HCT116 (cell line): ENCODE measurements at places on chromosomes 7 and 10. TPM values are rescaled to one million over a fixed set of nuclear protein-coding genes. Genes with fewer than 3 reads are reported as not detected.

GRCh38 chr10:76205361-76205760 lies 773.9 kb downstream of the LRMDA start:
- no peak for DNase-seq

DNA sequence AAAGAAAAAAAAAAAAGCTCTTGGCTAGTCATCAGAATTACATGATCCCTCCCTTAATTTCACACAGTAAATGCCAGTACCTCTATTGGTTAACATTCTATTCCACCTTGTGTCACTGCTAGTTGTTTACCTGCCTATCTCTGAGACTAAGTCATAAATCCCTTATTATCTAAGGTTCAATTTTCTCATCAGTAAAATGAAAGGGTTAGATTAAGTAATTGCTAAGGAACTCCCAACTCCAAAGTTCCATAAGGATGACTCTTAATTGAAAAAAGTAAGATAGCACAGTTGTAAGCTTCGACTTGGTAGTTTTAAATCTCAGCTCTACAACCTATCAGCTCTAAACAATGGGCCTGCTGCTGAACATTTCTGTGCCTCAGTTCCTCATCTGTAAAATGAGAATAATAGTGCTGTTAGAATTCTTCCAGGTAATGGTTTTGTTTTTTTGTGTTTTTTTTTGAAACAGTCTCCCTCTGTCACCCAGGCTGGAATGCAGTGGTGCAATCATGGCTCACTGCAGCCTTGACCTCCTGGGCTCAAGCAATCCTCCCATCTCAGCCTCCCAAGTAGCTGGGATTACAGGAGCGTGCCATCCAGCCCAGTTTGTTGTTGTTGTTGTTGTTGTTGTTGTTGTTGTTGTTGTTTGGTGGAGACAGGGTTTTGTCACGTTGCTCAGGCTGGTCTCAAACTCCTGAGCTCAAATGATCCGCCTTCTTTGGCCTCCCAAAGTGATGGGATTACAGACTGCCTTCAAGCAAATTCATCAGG lies 35.6 kb downstream of the SRPK2 start:
- DNase-seq, result no peak

DNA sequence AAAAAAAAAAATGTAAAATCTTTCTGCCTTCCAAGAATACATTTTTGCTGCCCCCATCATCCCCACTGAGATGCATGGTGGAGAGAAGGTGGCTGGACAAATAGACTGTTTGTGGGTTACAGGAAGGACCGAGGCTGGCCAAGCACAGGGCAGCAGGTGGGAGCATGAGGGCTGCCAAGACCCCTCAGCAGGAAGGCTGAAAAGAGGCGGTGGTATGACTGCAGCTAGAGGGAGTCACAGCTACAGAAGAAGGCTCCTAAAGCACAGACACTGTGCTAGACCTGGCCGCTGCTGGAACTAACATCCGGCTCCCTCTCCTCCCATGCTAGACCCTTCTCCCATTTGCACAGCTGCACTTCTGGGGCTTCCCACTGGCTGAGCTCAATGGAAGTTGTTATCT lies 289.6 kb downstream of the TCERG1L start:
- DNase-seq, result no peak

GRCh38 chr10:116160271-116160670 lies 112.7 kb downstream of the GFRA1 start:
- DNase-seq, result no peak

The C7orf33 gene
- total RNA-seq, result not detected

The SPAM1 gene
- not detected for total RNA-seq

- DNase-seq, result no peak
Measured at GRCh38 chr10:113455947-113456346, 96.9 kb upstream of the HABP2 start.

DNA sequence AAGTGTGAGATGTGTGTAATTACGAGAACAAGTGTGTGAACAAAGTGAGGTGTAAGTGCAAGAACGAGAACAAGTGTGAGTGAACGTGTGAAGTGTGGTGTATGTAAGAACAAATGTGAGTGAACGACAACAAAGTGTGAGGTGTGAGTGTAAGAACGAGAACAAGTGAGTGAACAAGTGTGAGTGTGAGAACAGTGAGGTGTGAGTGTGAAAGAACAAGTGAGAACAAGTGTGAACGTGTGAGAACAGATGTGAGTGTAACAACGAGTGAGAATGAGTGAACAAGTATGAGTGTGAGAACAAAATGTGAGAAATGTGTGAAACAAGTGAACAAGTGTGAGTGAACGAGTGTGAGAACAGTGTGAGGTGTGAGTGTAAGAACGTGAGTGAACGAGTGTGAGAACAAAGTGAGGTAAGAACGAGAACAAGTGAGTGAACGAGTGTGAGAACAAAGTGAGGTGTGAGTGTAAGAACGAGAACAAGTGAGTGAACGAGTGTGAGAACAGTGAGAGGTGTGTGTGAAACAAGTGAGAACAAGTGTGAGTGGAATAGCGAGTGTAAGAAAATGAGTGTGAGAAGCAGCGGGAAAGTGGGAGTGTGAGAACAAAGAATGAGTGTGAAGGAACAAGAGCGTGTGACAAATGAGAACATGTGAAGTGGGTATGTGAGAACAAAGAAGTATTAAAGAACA lies 47.2 kb downstream of the ESYT2 start:
- DNase-seq, result no peak

- DNase-seq, result no peak
Measured at GRCh38 chr10:15879058-15879457, 18.8 kb upstream of the MINDY3 start.

DNA sequence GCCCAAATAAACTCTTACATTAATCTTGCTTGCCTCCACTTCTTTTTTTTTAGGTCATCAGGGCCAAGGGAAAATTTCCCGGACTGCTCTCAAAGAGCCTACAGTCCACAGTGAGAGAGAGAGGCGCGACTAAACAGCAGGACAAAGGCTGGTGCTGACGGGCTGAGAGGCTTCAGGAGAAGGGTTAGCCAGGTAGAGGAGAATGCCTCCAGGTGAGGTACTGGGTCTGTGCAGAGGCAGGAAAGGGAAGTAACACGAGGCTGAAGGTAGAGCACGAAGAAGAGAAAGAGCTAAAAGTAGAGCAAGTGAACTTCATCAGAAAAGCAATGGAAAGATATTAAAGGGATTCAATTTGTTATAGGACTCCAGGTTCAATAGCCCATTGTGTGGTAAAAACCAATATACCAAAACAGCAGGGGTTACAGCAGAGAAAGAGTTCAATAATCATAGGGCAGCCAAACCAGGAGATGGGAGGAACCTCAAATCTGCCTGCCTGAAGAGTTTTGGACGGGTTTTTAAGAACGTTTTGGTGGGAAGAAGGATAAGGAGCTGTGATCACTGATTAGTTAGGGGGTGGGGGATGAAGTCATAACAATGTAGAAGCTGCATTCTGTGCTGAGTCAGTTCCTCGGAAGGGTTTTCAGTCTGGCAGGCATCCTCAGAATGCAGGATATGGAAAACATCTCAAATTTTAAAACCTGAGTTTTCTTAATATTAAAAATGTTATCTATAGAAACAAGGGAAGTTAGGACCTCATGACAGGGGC lies 171.5 kb downstream of the AKR1D1 start:
- DNase-seq, result no peak

DNA sequence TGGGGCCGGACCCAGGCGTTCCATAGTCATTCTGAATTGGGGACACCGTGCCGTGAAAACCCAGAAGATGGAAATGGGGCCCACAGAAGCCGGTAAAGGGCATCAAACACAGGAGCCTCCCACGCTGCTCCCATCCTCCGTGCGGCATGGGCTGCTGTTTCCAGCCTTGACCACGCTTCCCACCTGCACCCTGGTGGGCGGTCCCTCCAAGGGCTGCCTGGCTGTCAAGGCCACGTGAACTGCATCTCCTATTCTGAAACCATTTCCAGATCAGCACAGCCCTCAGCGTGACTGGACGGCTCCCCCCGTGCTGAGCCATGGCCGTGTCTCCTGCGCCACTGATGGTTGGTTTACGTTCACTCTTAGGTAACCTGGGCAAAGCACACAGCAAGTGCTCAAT lies 14.1 kb downstream of the CFAP46 start:
- no peak for DNase-seq

DNA sequence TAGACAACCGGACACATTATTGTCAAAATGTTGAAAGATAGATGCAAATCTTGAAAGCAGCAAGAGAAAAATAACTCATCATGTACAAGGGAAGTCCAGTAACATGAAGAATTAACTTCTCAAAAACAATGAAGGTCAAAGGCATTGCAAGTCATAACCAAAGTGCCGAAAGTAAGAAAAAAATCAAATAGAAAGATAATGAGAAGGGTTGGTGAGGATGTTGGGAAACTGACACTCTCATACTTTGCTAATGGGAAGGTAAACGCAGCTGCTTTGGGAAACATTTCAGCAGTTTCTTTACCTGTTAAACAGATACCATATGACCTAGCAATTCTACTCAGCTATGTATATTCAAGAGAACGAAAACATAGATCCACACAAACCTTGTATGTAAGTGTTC lies 303.0 kb downstream of the ARL4A start:
- no peak for DNase-seq

The C7orf57 gene
- 0.15 TPM for total RNA-seq

DNA sequence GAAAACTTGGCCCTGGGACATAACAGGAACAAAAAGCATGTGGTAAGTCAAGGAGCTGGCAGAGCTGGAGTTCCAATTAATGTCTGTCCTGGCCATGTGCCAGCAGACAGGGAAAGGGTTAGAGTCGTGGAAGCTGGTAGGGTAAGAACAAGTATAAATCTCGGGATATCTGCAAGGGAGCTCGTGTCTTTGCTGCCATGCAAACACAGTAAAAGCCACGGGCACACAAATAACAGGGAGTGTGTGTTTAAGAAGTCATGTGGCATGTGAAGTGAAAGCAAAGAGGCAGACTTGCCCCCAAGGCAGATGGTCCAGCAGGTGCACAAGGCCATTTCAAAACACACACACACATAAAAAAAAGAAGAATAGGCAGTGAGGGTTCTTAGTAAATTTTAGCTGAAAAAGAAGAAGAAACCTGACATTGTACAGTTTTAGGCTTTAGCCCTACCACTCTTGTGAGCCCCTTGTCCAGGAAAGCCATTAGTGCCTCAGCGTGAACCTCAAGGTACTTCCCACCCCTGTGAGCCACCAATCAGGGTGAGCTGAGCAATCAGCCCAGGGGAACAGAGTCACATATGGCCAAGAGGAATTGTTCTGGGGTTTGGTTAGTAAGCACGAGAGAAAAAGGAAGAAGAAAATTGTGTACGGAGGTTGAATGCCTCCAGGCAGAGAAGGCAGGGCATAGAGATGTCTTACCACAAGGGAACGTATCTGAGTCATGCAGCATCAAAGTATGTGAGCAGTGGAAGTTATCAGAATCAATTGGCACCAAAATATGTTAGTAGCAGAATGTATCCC lies 32.8 kb upstream of the ARHGAP12 start:
- no peak for DNase-seq

DNA sequence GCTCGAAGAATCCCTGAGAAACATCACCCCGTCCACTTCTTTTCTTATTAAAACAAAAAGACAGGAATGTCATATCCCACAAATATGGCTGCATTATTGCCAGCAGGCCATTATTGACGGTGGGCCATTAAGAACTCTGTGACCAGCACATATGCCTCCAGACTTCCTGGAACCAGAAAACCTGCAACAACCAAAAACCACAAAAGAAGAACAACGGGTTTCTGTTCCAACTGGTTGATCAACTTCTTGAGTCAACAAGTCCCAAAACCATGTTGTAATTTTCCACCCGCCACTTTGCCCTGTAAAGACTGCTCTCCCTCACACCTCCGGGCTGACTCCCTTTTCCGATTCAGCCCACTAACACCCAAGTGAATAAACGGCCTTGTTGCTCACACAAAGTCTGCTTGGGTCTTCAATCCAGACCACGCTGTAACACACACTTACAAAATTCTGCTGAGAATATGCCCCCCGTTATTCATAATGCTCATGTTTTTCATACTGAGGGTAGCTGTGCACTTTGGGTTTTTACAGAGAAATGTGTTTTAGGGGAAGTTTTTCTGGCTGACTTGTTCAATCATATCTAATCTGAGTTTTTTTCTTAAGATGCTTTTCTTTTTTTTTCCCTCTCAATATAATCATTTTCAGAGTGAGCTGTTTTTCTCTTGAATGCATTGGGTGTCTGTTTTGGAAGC lies 20.7 kb downstream of the ZNF107 start:
- no peak for DNase-seq

- DNase-seq, result no peak
Measured at GRCh38 chr7:117669818-117670217, 190.0 kb downstream of the CFTR start.

The EMX2 gene
- total RNA-seq, result not detected
